ENCODE measurements at places on chromosomes 13 and 19. TPM values are rescaled to one million over a fixed set of nuclear protein-coding genes. Genes with fewer than 3 reads are reported as not detected.

DNA sequence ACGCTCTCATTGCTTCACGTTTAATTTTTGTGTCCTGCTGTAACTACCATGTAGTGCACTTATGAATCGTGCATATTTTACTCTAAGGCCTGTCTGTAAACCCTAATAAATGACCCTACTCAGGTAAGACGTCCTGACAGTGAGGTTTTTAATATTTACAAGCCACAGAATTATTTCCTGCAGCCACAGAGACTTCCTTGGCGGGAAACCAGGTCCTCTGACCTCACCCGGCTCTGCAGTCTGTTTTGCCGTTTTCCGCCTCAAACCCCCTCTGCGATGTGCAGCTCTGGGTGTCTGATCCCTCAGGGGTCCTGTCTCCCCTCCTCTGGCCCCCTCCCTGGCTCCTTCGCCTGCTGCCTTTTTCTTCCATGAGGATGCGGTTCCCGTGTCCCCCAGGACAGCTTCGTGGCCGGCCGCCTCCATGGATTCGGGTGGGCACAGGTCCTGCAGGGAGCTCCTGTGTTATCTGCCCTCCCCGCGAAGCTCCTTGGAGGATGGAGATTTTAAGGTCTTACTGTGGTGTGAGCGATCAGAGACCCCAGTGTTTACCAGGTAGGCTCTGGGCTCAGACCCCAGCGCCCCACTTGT is 66.3 kb downstream of the MCF2L start:
- no peak for DNase-seq

GRCh38 chr13:67139551-67139950 is 90.6 kb downstream of the PCDH9 start:
- no peak for DNase-seq

GRCh38 chr19:57830071-57830602 is at the start of gene ZNF587B:
ZNF587B (plus strand) TSS chr19:57830299; CDS start chr19:57830529, 230 bp downstream.
- DNase-seq = peak; percentile 67

- DNase-seq = no peak
Measured at GRCh38 chr13:65971541-65971940, 1258.6 kb downstream of the PCDH9 start.

ZNF527 gene
- total RNA-seq = 4.9 TPM

CFD gene
- total RNA-seq = 282 TPM

BCKDHA gene
- 13.4 TPM for total RNA-seq

All from lower lobe of right lung (tissue), 2 donors.